ENCODE measurements at places on chromosomes 5 and 9.

DNA sequence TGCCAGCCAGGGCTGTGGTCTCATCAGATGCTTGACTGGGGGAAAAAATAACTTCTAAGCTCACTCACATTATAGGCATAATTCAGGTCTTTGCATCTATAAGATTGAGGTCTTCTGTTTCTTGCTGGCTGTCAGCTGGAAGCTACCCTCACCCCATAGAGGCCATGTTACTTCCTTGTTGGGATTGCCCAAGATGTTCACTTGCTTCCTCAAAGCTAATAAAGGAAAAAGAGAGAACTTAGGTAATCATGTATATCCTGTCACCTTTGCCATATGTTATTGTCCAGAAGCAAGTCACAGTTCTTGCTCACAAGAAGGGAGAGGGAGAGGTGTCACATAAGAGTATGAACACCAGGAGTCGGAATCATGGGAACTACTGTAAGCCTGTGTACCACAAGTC lies 38.7 kb upstream of the ANKRD34B start:
- DNase-seq: no peak

GRCh38 chr5:180824630-180825476 lies 22.2 kb upstream of the MGAT1 start:
- no peak for DNase-seq

DNA sequence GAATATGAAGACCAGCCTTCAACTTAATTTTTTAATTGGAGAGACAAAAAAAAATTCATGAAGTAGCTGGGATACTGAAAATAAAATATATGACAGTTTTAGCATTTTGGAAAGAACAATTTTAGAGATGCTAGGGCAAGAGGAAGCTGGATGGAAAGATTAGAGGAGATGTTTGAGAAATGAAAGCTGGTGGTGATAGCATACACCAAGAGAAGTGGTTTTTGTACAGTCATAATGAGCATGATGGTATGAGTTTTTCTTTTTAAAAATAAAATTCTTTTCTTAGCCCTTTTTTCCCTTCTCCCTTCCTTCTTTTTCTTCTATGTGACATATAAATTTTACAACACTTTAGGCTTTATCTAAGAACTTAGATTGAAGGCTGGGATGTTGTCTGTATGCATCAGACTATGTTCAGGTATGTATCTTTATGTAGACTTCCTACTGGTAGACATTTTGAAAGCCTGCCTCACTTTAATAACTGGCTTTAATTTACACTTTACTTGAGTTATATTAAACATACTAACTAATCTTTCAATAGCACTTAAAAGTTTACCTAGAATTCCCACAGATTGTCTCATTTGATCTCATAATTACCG lies 522.5 kb downstream of the TLE4 start:
- no peak for DNase-seq

DNA sequence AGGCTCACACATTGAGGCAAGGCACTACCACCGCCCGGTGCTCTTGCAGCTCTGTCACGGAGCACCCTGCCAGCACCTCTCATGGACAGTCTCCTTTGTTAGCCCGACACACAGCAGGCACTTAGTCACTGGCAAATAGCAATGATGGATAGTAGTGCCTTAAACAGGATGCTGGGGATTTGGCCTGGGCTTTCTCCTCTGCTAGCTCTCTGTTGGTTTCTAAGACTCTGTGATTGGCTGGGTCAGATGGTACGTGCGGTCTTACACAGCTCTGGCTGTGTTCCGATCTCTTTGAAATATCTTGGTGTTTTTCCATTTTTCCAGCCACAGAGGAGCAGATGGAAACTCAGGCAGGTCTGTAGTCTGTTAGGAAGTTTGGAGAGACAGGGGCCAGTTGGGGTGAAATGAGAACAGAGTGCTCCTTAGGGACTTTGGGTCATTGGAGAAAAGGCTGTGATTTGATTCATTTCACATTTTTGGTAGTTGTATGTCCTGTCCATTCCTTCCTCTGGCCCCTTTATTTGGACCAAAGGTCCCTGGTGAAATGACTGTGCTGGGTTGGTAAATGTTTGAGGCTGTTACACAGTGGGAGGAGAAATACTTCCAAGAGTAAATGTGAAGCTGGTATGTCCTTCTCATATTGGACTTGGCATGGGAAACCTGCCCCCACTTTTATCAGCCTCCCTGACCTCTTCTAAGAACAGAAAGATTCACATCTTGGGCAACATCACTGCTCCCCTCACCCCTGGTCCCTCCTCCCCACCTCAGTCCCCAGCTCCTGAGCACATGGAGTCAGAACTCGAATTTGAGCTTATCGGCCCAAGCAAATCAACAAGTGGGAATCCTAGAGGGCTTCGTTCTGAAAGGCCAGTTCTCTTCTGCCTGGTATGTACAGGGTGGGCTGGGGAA lies 3.4 kb downstream of the SMIM3 start:
- DNase-seq: no peak

Measured in activated naive CD4-positive, alpha-beta T cell treated with anti-CD3 and anti-CD28 coated beads, Interleukin-2, amount 50 U/mL, for 72 hours (primary cell).